ENCODE measurements at places on chromosomes 3 and 15. TPM values are rescaled to one million over a fixed set of nuclear protein-coding genes. Genes with fewer than 3 reads are reported as not detected.

- DNase-seq: peak; percentile 34
Observed at GRCh38 chr3:17213102-17213501, 328.3 kb downstream of the PLCL2 start.

- DNase-seq: peak; percentile 23
Observed at GRCh38 chr15:65192016-65192415, 6.9 kb upstream of the CLPX start.

- no peak for DNase-seq
Observed at GRCh38 chr3:177213801-177214535, 16.7 kb upstream of the TBL1XR1 start.

GRCh38 chr3:37993820-37994638 is 3.4 kb downstream of the VILL start:
- peak; percentile 82 for DNase-seq

GRCh38 chr3:182138393-182138792 is 426.7 kb downstream of the SOX2 start:
- no peak for DNase-seq

Gene RHOV
- under 0.01 TPM for total RNA-seq

GRCh38 chr15:60379525-60380274 is 18.1 kb downstream of the ANXA2 start:
- peak; percentile 97 for DNase-seq

DNA sequence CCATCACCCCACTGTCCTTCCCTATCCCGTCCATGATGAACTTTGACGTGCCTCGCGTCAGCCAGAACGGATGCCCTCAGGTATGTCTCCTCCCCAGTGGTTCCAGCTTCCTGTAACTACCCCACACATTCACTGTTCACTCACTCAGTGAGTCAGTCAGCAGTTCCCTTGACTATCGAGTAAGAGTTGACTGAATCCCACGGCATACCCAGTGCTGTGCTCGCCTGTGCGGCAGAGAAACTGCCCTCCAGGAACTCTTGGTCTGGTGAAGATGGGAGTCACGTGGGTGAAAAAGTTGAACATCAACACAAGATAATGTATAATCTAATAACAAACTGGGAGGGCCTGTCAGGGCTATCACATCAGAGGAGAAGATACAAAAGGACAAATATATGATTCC is 36.7 kb downstream of the CCDC33 start:
- no peak for DNase-seq

- no peak for DNase-seq
Observed at GRCh38 chr3:177300842-177301241, 103.6 kb upstream of the TBL1XR1 start.

Gene CATSPER2
- 0.86 TPM for total RNA-seq

- DNase-seq: no peak
Observed at GRCh38 chr3:162994165-162994564, 1497.6 kb downstream of the OTOL1 start.

Gene GXYLT2
- 18.1 TPM for total RNA-seq

DNA sequence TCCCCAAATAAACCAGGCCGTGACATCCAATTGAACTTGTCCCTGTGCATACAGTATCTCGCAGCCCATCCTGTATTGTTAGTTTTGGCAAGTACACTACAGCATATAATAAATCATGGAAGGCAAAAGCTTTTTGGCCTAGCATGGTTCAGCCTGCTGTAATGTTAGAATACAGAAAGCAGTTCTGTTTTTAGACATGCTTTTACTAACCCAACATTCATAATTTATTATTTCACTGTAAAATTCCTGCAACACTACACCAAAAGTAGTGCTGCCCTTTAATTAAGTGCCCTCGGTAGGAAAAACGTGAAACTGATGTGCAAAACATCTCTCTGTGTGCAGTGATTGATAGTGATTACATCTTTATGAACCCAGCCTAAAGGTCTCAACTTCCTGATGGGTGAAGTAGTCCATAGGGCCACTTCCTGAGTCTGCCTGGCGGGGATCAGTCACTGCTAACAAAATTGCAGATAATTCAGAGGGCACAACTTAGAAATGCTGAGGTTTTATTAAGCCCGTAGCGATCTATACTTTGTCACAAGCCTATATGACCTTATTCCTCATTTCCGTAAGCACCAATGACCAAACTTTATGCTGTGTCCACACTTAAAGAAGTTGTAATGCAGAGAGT is 227.8 kb downstream of the CDIN1 start:
- no peak for DNase-seq

Gene CAMK1
- 27.6 TPM for total RNA-seq

DNA sequence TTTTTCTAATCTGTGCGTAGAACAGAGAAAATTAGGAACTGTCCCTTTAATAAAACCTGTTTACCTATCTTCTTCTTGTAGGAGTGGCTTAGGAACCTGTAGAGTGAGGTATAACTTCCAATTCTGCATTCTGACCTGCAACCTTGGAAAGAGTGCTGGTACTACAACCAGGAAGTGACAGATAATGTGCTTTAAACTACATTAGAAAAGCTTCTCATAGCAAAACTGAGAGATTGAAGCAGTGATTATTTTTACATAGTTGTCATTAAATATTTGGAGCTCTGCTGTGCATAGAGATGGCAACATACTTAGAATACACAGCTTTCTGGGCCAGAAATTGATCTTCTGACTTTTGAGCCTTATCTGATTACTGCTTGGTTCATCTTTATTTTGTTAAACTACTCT is 50.4 kb upstream of the ZDHHC23 start:
- no peak for DNase-seq

All from fibroblast of villous mesenchyme (primary cell).